ENCODE measurements at places on chromosomes 16 and 17. TPM values are rescaled to one million over a fixed set of nuclear protein-coding genes. Genes with fewer than 3 reads are reported as not detected.

- DNase-seq: no peak
- H3K27ac ChIP-seq: no peak overlapping the region
- H3K4me1 ChIP-seq: no peaks in the 10 kb centered on the region
Observed at GRCh38 chr16:82260212-82260795, 90.3 kb upstream of the MPHOSPH6 start.

GRCh38 chr16:79988721-79989220 lies 388.2 kb upstream of the MAF start:
- DNase-seq: no peak
- H3K27me3 ChIP-seq: no peaks in the 10 kb centered on the region
- no peaks in the 10 kb centered on the region for H3K36me3 ChIP-seq
- no peak overlapping the region for H3K4me3 ChIP-seq

Gene SEZ6
- not detected for polyA plus RNA-seq

Gene GPR139
- not detected for polyA plus RNA-seq

DNA sequence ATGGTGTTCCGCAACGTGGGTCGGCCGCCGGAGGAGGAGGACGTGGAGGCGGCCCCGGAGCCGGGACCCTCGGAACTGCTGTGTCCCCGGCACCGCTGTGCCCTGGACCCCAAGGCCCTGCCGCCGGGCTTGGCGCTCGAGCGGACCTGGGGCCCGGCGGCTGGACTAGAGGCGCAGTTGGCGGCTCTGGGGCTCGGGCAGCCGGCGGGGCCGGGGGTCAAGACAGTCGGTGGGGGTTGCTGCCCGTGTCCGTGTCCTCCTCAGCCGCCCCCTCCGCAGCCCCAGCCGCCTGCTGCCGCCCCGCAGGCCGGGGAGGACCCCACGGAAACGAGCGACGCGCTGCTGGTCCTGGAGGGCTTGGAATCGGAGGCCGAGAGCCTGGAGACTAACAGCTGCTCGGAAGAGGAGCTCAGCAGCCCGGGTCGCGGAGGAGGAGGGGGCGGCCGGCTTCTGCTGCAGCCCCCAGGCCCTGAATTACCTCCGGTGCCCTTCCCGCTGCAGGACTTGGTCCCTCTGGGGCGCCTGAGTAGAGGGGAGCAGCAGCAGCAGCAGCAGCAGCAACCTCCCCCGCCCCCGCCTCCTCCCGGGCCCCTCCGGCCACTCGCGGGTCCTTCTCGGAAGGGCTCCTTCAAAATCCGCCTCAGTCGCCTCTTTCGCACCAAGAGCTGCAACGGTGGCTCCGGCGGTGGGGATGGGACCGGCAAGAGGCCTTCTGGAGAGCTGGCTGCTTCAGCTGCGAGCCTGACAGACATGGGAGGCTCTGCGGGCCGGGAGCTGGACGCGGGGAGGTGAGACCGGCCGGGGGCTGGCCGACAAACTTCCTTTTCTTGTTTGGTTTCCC lies 821 bp downstream of the SOCS7 start:
- H3K27me3 ChIP-seq: no peaks in the 10 kb centered on the region
- H3K4me1 ChIP-seq: peaks cover 41% of the 10 kb centered on the region
- peak overlapping the region; percentile 92 for H3K4me3 ChIP-seq
- peak overlapping the region; percentile 84 for H3K27ac ChIP-seq
- no peaks in the 10 kb centered on the region for H3K36me3 ChIP-seq

DNA sequence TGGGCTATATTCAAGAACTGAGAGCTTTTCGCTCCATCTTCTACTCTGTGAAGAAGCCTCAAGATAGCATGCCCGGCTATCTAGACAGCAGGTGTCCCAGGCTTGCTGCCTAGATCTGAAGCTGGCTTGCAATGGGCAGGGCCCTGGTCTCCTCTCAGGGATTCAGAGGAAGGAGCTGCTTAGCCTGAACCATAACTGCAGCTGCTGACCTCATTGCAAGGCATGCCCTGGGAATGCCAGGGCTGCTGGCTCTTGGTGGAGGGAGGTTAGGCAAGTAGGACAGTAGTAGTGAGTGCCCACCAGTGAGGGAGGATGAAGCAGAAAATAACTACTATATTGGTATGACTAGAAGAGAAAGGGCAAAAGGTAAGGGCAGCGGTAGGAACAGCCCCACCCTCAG lies 21.3 kb upstream of the SLC35B1 start:
- peak overlapping the region; percentile 43 for H3K27ac ChIP-seq
- H3K27me3 ChIP-seq: no peaks in the 10 kb centered on the region
- no peak overlapping the region for H3K4me3 ChIP-seq
- H3K4me1 ChIP-seq: peaks cover 26% of the 10 kb centered on the region
- H3K36me3 ChIP-seq: no peaks in the 10 kb centered on the region
- DNase-seq: no peak

DNA sequence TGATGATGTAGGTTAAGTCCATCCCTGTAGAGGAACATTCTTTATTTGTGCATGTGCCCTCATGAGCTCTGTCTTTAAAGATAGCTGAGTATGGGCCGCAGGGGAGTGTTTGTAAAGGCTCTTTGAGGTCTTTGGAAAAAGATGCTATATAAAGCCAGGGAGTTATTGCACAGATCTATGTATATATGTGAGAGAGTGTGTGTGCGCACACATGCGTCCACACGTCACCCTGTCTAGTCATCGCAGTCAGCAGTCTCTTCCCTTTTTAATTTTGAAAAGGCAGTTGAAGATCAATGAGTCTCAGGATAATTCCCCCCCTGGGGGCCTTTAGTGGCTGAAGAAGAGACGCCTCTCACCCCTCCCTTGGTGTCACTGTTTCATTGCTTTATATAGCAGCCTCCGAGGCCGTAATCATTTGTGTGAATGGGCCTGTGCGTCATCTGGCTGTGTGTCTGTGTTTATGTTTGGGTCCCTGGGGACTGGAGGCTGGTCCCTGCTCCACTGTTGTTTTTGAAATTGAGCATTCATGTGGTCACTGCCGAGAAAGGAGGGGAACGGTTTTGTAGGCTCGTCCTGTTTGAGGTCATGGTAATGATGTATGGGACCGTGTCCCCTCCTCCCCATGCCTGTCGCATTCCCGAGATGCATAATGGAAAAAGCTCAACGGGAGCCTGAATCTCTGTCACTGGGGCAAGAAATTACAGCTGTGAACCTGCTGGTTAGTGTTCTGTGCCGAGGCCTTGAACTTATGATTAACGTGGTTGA lies 143.9 kb downstream of the SNX29 start:
- DNase-seq: no peak
- no peaks in the 10 kb centered on the region for H3K27me3 ChIP-seq
- no peaks in the 10 kb centered on the region for H3K36me3 ChIP-seq
- peaks cover 7% of the 10 kb centered on the region for H3K4me1 ChIP-seq
- H3K4me3 ChIP-seq: no peak overlapping the region
- H3K27ac ChIP-seq: no peak overlapping the region
